Hair follicle dermal papilla cell (primary cell): ENCODE measurements at places on chromosomes 7 and 10. TPM values are rescaled to one million over a fixed set of nuclear protein-coding genes. Genes with fewer than 3 reads are reported as not detected.

The PTN gene
- 14.6 and 14.8 TPM in 2 replicates for total RNA-seq

The SLC13A1 gene
- total RNA-seq: not detected in 2 replicates

The HMX3 gene
- not detected in 2 replicates for total RNA-seq

The TYW1 gene
- 14.4 and 18.8 TPM in 2 replicates for total RNA-seq
